ENCODE measurements at places on chromosomes 12 and 14.

GRCh38 chr12:98896938-98897337 is 251.8 kb downstream of the APAF1 start:
- no peak for DNase-seq

GRCh38 chr12:110957652-110958051 is 37.3 kb upstream of the MYL2 start:
- no peak for DNase-seq

GRCh38 chr14:50666772-50667683 is 1.1 kb downstream of the SAV1 start:
- DNase-seq: no peak

GRCh38 chr14:31994391-31995033 is 82.6 kb upstream of the ARHGAP5 start:
- DNase-seq: no peak

DNA sequence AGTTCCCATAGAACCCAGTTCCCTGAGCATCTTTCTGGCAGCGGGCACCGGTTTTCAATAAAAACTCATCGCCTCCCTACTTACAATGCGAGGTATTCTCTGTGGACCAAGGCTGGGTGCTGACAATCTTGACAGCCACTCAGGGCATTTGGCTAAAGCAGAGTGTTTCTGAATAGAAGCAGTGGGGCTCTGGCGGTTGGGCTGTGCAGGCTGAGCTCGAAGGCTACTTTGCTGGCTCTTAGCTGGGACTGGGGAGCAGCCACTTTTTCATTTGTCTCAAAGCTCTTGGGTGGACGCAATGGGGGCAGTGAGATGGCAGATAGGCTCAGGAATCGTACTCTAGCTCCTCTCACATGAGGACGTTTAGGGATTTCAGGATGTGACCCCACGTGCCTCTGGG is 151.8 kb downstream of the UNC79 start:
- no peak for DNase-seq

GRCh38 chr12:124213666-124214347 is 81.1 kb upstream of the RFLNA start:
- DNase-seq: no peak

GRCh38 chr14:56846970-56847930 is 37.0 kb upstream of the OTX2 start:
- DNase-seq: no peak

GRCh38 chr12:54991161-54991990 is 6.8 kb upstream of the TESPA1 start:
- no peak for DNase-seq

DNA sequence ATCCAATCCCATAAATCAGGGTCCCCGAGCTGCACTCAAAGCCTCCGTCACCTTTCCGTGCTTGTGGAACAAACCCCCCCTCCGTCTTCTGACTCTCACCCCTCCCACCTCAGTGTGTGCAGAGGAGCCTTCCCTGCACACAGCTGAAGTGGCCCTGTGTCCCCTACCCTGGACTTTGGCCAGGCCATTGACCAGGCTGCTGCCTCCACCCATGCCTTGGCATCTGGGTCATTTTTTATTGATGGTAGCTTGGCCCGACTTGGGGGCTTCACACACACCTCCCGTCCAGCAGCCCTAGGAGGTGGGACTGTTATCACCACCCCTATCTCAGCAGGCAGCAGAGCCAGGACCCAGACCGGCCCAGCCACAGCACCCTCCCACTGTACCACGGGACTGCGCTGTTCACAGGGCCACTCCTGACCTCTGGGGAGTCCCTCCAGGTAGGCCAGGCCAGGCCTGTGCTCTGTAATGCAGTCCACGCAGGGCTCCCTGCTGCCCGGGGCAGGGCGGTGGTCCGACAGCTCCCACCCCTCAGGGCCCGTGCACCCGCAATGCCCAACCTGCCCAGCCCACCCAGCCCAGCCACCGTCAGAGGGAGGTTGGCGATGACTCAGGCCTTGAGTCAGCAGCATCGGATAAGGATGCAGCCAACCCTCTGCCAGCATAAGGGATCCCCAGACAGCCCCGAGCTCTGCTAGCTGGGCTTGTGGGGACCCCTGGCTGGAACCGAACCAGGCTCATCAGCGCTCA is 9.2 kb upstream of the INF2 start:
- no peak for DNase-seq

DNA sequence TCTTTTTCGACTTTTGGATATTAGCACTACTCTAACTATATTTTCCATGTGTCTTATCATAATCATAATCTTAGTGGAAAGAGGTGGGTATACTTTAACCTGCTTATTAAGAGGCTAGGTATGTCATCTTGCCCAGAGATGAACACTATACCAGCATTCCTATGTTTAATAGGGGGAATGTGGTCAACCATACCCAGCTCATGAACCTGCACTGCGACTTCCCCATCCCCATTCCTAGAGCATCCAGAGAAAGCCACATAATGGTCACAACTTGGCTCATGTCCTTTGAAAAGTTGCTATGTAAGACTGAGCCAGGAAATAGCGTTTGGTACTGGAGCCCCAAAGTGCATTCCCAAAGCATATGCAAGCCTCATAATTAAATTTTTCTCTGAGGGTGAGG is 55.2 kb downstream of the TMCC3 start:
- DNase-seq: no peak

- DNase-seq: no peak
These were observed 17.2 kb downstream of the NOXRED1 start for GRCh38 chr14:77406086-77406485.

GRCh38 chr12:51869496-51869865 is 18.4 kb upstream of the ANKRD33 start:
- DNase-seq: no peak

DNA sequence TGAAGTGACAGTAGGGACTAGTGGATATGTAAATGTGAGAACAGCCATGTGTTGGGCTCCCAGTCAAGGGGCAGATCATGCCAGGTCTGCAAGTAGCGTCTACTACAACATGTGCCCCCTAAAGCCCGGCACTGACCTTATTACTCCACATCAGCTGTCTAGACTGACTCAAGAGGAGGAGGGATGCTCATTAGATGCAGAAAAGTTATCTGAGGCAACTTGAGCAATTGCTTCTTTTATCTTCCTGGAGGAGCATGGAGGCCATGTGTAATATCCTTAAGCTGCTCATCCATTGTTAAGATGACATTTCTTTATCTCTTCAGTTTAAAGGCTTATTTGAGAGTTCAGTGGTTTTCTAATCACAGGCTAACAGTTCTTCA is 404.7 kb upstream of the FLRT2 start:
- DNase-seq: no peak

DNA sequence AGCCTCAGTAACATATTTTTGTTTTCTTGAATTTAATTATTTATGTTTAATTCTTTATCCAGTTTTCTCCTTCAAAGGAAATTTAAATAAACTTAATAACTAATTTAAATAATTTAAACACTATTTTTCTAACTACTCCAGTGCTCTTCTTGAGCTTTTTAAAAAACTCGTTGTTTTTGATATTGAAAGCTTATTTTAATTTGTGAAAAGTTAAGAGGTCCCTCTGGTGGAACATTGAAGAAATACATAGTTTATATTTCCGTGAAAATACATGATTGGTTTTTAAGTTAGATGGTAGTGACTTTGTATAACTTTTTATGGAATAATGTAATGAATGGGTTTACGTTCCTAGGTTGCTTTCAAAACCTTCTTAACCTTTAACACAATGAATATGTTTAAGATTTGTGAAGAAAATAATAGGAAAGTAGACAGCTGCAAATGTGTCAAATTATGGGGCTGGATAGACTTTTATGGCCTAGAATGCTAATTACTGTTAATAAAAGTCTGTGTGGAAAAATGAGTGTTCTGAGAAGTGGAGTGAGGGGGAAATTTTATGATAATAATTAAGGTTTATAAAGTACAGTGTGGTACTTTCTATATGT is 45.9 kb upstream of the MSRB3 start:
- no peak for DNase-seq

DNA sequence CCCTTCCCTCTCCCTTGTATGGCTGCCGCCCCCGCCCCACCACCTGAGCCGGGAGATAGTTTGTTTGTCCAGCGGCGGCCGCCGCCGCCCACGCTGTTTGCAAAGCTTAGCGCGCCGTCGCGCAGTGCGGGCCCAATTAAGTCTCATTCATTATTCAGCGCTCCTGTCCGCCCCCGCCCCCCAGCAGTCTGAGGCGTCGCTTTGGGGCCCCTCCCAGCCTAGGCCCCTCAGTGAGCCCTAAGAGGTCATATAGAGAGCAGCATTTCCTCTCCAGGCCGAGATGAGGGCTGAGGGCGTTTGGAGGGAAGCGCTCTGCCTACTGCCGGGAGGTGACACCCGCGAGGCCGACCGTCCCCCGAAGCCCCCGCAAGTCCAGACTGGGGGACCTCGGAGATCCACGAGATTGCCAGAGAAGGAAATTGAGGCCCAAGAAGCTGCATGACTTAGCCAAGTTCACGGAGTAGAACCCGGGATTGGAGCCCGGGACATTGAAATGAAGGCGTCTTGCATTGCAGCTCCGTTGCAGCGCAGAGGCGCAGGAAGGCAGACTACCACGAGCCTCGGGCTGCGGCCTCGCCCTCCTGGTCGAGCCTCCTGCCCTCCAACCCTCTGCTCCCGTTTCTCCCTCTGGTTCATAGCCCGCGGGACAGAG is at the start of gene DNAJC22:
DNAJC22 (plus strand) TSS at position 230 of the 652 bp plus-strand sequence. CDS start 1,985 bp downstream, outside the sequence.
- no peak for DNase-seq

GRCh38 chr14:101501341-101501740 is 60.0 kb upstream of the DIO3 start:
- DNase-seq: no peak

DNA sequence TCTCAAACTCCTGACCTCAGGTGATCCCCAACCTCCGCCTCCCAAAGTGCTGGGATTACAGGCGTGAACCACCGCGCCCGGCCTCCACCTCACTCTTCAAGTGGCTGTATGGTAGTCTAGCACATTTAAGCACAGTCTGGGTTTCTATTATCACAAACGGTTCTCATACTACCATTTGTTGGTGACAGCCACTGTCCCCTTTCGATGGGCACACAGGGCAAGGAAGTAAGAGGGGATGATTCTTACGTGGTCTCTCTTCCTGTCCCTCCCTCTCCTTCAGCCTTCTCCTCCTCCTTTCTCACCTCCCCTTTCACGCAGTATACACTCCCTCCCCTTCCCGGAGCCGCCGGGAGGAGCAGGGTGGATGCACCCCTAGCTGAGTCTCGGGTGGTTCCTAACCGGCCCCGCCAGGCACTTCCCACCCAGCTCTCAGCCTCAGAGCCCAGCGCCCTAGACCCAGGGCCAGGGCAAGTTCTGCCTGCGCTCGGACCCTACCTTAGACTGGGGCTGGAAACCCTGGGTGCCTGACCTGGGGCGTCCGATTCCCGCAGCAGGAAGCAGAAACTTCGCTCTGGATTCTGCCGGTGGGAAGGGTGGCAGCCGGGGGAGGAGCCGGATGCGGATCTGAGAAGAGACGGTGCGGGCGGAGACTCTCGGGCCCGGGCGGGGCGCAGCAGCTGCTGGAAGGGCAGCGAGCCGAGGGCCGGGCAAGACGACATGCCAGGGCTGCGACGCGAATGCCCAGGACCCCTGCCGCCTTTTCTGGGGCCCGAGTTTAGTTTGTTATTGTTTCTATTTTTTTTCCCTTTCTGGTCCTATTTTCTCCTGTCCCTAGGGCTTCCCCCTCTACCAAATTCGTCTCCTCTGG is at the start of gene TEP1:
TEP1 (minus strand) TSS at position 626 of the 868 bp plus-strand sequence. CDS start 5,062 bp downstream, outside the sequence.
- peak; percentile 64 for DNase-seq

DNA sequence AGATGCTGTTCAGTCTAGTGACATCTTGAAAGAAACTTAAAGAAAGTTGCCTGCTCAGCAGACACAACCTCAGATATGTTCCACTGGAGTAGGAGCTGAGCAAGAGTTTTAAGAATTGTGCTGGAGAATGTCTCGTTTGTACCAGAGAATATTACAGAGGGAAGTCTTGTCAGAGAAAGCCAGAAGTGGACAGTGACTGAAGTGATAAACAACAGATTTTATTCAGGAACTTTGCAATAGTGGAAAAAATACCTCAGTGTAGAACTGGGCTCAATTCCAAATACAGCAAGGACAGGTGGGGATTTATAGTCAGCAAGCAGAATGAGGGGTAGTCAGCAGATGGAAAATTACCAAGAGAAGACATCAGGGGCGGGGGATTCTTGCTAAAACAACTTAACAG is 18.6 kb downstream of the ZDHHC17 start:
- DNase-seq: no peak

DNA sequence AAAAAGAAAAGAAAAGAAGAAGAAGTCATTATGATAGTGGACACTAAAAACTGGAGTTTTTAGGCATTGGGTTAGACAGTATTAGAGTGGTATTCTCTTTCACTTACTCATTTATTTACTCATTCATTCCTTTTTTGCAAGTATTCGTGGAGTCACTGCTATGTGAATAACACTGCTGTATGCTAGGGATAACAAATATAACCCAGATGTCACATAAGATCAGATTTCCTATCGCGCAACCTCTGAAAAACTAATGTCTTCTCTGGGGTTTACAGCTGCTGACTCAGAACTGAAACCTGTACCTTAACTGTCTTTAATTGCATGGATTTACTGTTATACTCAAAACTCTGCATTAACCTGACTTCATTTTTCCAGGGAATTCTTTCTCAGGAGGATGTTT is 353.7 kb downstream of the LRIG3 start:
- no peak for DNase-seq

GRCh38 chr12:52519387-52519703 is 849 bp downstream of the KRT5 start:
- no peak for DNase-seq

GRCh38 chr14:104496095-104496494 is 83.5 kb upstream of the C14orf180 start:
- no peak for DNase-seq

- no peak for DNase-seq
These were observed 157.5 kb downstream of the PLCZ1 start for GRCh38 chr12:18580291-18580690.

DNA sequence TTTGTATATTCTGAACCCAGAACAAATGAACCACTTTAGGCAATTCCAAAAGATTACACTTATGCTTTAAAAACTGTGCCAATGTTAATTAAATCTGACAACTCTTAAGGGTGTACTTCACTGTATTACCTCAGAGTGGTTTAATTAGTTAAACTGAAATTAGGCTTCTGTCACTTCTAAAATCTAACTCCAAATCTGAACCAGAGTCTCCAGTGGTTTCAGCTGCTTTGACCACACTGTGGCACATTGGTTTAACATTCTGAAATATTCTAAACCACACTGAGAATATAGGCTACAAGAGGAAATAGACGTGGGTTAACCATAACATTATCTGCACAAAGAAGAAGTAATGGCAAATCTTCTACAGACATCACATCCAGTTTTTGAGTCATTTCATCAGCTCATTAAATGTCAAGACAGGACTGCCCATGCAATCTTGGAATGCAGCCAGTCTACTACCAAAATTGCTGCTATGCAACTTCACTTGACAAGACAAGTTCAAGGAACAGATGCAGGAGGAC is 94.8 kb downstream of the LRP6 start:
- no peak for DNase-seq

DNA sequence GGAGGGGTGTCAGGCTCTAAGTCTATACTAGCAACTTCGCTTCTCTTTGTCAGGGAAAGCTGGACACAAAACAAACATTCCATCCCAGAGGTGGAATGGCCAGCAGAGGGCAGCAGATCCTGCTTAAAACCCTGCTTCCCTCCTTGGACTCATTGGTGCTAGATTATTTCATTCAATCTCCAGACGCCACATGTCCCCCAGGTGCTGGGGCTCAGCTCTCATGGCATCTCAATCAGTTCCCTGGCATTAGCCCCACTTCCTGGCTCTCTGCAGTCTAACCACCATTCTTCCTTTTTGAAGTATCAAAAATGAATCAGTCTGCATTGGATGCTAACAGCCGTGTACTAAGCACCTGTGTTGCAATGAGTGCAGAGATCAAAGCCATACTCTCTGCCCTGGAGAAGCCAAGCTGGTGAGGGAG is 8.1 kb upstream of the PPP1R1A start:
- DNase-seq: peak; percentile 13

Data from activated CD4-positive, alpha-beta T cell treated with anti-CD3 and anti-CD28 coated beads for 24 hours (primary cell).